Fibroblast of villous mesenchyme (primary cell): ENCODE measurements at places on chromosomes 1 and 21. TPM values are rescaled to one million over a fixed set of nuclear protein-coding genes. Genes with fewer than 3 reads are reported as not detected.

NBPF4 gene
- total RNA-seq, result under 0.01 TPM in 1 of 2 replicates, not detected in the other

DNA sequence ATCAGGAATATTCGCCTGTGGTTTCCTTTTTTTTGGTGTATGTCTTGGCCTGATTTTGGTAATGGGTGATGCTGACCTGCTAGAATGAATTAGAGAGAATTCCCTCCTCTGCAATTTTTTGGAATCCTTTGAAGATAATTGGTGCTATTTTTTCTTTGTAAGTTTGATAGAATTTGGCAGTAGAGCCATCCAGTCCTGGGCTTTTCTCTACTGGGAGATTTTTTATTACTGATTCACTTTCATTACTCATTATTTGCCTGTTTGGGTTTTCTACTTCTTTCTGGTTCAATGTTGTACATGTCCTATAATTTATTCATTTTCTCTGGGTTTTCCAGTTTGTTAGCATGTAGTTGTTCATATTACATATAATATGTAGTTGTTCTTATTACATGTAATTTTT, 48.7 kb downstream of the NTMT2 start:
- DNase-seq, result no peak

- no peak for DNase-seq
Observed at GRCh38 chr1:157111396-157112165, 12.0 kb upstream of the ETV3L start.

- no peak for DNase-seq
Observed at GRCh38 chr1:48659801-48660200, 116.9 kb downstream of the BEND5 start.
